HEK293T (cell line): ENCODE measurements at places on chromosomes 3 and 15.

DNA sequence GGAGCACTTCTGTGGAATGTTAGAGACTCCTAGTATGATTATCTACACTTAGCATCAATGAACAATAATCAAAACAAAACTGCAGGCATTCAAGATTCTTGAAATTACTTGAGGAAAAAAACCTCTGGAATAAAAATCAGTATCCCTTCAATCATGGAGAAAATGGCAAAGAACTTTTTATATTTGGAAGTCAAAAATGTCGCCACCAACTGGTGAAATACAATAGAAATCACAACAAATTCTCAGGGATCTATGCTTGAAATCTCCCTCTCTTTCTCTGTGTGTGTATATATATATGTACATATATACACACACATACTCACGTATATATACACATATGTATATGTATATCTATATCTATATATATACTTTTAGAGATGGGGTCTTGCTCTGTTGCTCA is 378.9 kb upstream of the ALCAM start:
- no peak for DNase-seq

- no peak for DNase-seq
These were observed 63.9 kb downstream of the NME9 start for GRCh38 chr3:138265745-138266144.

DNA sequence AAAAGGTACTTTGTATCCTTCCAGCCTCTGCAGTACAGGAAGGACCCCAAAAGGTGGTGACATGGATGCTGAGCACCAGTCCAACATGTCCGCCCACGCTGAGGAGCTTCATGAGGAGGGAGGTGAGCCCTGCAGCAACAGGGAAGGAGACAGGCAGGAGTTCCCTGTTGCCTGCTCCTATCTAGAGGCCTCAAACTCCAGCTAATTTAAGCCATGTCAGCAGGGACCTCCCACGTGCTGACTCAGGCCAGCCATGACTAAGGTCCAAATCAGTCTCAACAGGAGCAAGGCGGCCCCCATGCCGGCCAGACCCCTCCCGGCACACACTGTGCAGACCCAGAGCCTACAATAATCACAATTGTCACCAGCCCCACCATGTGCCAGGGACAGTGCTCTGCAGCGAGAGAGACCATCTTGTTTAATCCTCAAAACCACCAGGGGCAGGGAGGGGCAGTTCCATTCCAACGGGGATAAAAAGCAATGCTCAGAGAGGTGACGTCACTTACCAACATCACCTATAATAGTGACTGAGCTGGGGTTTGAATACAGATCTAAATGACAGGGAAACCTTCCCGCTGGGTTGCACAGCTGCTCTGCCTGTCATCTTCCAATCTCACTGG is 54.5 kb upstream of the GATA2 start:
- DNase-seq = no peak

- no peak for DNase-seq
These were observed 176.4 kb downstream of the GBE1 start for GRCh38 chr3:81585056-81585455.
